Naive thymus-derived CD4-positive, alpha-beta T cell (primary cell): ENCODE measurements at places on chromosomes 7 and 10. TPM values are rescaled to one million over a fixed set of nuclear protein-coding genes. Genes with fewer than 3 reads are reported as not detected.
A peak's percentile ranks its signal among the peaks of the same experiment; 100 is the strongest.

The C10orf105 gene
- total RNA-seq = 0.14 TPM

The SPAM1 gene
- not detected for total RNA-seq

The NUTM2E gene
- total RNA-seq = 0.49 TPM

The FGFBP3 gene
- total RNA-seq = 2.1 TPM

The TMEM273 gene
- total RNA-seq = 1.8 TPM

The PDZD7 gene
- total RNA-seq = 0.65 and 0.71 TPM in 2 replicates

The SRGN gene
- 262 TPM for total RNA-seq

The COBL gene
- 0.08 TPM for total RNA-seq

The OR2A42 gene
- total RNA-seq = 0.13 TPM

The KCNIP2 gene
- 6.3 and 6.8 TPM in 2 replicates for total RNA-seq

The TMEM270 gene
- not detected for total RNA-seq

The PDK4 gene
- total RNA-seq = 1.2 TPM

- no peaks in the 10 kb centered on the region for H3K27me3 ChIP-seq
- peaks cover 27% of the 10 kb centered on the region for H3K4me1 ChIP-seq
- H3K27ac ChIP-seq = peak overlapping the region; percentile 98
- H3K36me3 ChIP-seq = no peaks in the 10 kb centered on the region
Observed at GRCh38 chr7:7567898-7568531, 1.3 kb downstream of the MIOS start.

DNA sequence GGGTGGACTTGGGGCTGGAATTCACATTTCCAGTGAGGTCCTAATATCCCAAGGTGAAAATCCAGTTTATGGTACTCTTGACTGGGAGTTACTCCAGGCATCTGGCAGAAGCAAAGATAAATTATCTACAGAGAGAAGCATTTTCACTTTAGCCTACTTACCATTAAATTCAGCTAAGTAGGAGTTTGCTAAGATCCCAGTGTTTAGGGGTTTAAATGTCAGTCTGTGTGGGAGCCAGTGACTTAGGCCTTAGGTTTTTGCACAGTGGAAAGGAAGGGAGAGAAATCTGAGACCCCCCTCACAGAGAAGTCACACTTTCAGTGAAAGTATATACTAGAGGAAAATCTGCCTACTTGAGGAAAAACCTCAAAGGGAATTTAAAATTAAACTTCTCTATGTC is 134.2 kb downstream of the IQUB start:
- H3K4me3 ChIP-seq = no peak overlapping the region
- no peaks in the 10 kb centered on the region for H3K36me3 ChIP-seq
- H3K27me3 ChIP-seq = no peaks in the 10 kb centered on the region
- no peak for DNase-seq
- H3K27ac ChIP-seq = no peak overlapping the region

DNA sequence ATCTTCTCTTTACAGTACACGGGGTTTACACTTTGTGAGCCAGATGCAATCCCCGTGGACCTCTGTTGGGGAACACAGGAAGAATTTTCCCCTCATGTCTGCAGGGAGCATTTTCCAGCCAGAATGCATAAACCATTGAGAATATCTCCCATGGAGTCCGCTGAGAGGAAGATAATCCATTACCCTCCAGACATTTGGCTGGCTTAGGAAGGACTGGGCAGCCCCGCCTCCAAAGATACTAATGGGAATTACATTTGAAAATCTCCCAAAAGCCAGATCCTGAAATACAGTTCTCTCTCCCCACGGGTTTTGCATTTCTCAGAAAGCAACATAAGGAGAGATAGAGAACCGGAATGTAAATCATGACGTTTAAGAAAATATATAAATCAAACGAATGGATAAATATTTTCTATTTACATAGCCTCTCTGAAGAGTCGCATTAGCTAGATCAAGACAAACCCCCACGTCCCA is 53.5 kb downstream of the TRIL start:
- no peak for DNase-seq
- no peak overlapping the region for H3K4me3 ChIP-seq
- no peaks in the 10 kb centered on the region for H3K4me1 ChIP-seq

- H3K27me3 ChIP-seq = no peaks in the 10 kb centered on the region
- no peaks in the 10 kb centered on the region for H3K36me3 ChIP-seq
- no peak overlapping the region for H3K4me3 ChIP-seq
- H3K27ac ChIP-seq = no peak overlapping the region
- DNase-seq = no peak
- no peaks in the 10 kb centered on the region for H3K4me1 ChIP-seq
Observed at GRCh38 chr7:15143936-15144335, 241.4 kb upstream of the DGKB start.

DNA sequence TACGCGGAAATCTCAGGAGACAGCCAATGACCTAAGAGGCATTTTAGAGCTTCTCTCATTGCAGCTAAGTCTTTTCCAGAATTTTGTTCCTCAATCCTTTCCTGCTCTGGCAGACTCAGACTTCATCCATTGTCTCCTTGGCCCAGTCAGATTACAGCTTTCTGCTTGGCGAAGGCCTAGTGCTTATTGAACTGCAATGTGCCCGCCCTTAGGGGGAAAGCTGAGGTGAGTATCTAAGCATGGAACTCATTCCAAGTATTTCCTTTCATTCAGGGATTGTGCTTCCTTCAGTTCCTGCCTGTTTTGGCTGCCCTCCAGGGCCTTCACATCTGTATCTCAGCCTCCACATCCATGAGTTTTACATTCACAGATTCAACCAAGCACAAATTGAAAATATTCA is 37.5 kb downstream of the PRLHR start:
- H3K4me1 ChIP-seq = no peaks in the 10 kb centered on the region
- H3K36me3 ChIP-seq = peaks cover 4% of the 10 kb centered on the region
- H3K4me3 ChIP-seq = no peak overlapping the region

DNA sequence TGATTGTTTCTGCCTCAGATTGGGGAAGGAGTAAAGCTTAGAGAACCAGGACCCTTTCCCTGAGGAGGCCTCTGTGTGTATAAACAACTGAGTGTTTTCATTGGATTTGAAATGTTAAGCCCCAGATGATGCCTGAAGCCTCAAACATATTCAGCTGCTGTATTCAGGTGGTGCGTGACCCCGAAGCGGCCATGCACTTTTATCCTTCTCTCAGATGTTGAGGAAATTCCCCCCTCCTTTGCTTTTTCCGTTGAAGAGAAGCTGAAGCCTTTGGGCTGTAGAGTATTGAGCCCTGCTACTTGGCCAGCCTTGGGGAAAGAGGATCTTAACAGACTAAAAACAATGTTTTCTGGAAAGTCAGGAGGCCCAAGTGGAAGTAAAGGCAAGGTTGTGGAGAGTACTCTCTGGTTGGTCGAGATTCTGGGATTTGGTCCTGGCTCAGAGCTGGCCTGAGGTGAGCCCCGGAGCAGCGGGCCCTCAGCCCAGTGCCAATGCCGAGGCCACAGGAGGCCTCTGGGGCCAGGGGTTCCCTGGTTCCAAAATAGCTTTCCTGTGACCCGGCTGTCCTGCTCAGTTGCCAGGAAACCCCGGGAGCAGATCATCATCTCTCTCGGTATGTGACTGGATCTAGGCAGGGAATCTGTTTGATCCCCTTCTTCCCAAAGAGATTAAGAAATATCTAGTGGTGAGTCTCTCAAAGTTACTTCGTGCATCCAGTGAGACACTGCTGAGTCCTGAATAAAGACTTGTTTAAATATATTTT is 22.5 kb downstream of the FKBP6 start:
- no peaks in the 10 kb centered on the region for H3K4me1 ChIP-seq
- H3K27ac ChIP-seq = no peak overlapping the region
- no peak overlapping the region for H3K4me3 ChIP-seq
- H3K36me3 ChIP-seq = no peaks in the 10 kb centered on the region
- no peaks in the 10 kb centered on the region for H3K27me3 ChIP-seq

DNA sequence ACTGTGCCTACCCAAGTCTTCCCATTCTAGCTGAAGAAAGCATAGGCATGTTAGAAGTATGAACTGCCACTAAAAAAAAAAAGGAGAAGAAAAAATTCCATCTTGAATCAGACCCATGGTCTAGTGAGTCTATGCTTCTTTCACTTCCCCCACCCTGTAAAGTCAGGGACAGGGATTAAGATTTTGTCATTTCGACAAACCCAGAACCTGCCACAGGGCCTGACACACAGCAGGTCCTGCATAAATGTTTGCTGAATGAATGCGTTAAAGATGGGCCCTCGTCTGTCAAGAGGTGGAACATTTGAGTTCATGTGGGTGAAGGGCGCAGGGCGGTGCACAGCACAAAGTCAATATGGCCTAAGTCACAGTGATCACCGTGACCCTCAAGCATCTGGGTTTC is 4.9 kb downstream of the HIPK2 start:
- no peak overlapping the region for H3K4me3 ChIP-seq
- DNase-seq = no peak
- no peak overlapping the region for H3K27ac ChIP-seq
- no peaks in the 10 kb centered on the region for H3K27me3 ChIP-seq

DNA sequence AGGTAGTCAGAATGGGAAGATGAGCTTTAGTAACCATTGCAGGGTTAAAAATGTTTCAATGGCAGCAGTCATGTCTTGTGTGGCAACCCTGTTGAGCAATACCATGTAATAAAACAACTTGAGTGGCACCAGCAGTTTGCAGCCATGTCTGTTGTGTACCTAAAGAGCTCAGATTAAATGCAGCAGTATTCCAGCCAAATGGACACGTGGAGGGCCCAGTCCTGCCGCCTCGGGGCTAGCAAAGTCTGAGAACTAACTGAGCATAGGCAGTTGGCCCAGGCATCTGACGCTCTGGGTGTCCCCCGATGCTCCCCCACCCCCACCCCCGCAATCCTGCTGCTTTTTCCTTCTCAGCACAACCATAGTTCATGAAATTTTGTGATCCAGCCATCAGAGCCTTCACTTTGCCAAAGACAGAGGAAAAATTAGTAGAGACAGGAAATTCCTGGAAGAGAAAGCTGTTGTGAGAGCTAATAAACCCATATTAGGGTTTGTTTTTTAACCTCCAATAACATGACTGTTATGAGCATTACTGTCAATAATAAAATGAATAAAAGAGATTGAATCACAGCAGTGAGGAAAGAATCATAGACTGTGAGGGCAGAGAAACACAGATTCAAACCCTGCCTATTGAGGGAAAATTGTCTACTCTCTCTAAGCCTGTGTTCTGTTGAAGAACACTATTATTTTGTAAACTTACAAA is 220.6 kb upstream of the RHOBTB1 start:
- H3K4me1 ChIP-seq = no peaks in the 10 kb centered on the region
- H3K4me3 ChIP-seq = no peak overlapping the region
- DNase-seq = no peak
- H3K27ac ChIP-seq = no peak overlapping the region
- H3K27me3 ChIP-seq = no peaks in the 10 kb centered on the region

DNA sequence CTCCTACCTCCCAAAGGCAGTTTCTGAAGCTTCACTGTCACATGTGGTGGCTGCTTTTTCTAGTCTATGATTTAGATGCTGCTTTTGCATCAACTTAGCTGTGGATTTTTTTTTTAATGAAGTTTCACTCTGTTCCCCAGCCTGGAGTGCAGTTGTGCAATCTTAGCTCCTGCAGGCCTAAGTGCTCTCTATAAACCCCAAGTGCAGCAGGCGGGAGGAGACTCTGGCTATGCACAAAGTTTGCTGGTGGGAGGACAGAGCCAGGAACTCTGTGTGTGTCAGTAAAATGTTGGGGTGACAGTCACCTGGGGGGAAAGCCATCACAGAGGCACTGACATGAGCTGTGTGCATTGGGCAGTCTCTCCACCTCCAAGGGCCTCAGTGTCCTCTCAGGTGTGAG is 138.8 kb upstream of the FAM20C start:
- no peak overlapping the region for H3K27ac ChIP-seq
- H3K27me3 ChIP-seq = no peaks in the 10 kb centered on the region
- no peaks in the 10 kb centered on the region for H3K4me1 ChIP-seq
- no peaks in the 10 kb centered on the region for H3K36me3 ChIP-seq
- DNase-seq = no peak

DNA sequence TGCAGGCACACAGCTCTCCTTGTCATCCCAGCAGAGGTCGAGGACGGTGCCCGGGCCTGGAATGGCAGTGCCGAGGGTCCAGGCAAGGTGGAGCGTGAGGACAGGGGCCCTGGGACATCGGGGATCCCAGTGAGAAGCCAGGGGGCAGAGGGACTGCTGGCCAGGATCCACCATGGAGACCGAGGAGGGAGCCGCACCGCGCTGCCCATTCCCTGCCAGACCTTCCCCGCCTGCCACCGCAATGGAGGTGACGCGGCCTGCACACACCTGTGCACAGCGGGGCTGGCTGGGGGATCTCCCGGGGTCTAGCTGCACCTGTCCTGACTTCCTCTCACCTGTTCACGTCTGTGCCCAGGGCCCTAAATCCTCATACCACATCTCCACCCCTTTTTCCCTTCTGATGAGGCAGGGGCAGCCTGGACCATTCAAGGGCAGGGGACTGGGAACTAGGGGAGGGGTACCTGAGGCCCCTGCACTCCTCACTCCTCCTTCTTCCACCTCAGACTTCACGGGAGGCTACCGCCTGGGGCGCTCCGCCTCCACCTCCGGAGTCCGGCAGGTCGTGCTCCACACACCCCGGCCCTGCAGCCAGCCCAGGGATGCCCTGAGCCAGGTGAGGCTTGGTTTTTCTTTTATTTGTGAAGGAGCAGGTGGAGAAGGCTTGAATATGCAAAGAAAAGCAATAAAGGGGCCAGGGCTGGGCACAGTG is 6.9 kb downstream of the NYAP1 start:
- H3K27me3 ChIP-seq = no peaks in the 10 kb centered on the region
- no peak overlapping the region for H3K27ac ChIP-seq
- no peaks in the 10 kb centered on the region for H3K36me3 ChIP-seq

DNA sequence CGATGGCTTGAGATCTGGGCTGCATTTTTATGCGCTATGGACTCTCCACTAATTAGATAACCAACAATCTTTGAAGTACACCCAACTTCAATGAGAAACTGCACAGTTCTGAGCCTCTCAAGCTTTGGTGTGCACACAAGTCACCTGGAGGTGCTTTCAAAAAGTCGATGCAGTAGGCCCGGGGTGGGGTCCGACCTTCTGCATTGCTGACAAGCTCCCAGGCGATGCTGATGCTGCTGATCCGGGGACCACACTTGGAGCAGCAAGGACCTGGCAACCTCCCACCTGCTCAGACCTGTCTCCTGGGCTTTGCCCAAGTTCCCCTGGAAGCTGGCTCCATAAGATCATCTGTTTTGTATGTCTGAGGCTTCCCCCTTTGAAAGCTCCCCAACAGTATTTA is 10.7 kb downstream of the KIAA1549 start:
- no peak for DNase-seq
- H3K4me1 ChIP-seq = no peaks in the 10 kb centered on the region
- no peak overlapping the region for H3K27ac ChIP-seq
- no peaks in the 10 kb centered on the region for H3K27me3 ChIP-seq
- H3K4me3 ChIP-seq = no peak overlapping the region

DNA sequence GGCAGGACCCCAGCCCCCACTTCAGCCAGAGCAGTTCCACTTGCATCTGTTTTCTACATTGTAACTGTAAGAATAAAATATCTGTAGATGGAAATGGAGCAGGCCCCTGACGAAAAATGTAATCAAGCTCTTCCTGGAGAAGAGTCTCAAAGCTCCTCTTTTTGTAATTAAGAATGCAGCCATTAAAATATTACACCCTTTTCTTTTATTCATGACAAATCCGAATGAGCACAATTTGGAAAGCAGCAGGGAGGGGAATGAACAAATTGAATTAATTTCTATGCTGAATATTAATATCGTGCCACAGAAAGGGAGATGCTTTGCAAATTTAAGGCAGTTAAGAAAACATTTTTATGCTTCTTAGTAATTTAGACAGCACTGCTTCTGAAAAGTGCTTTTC is 24.8 kb upstream of the CAPZA2 start:
- H3K27ac ChIP-seq = no peak overlapping the region
- no peak overlapping the region for H3K4me3 ChIP-seq
- no peaks in the 10 kb centered on the region for H3K27me3 ChIP-seq
- DNase-seq = no peak
- H3K4me1 ChIP-seq = no peaks in the 10 kb centered on the region
